GM23248 (cell line): ENCODE measurements at places on chromosomes 1 and 21. TPM values are rescaled to one million over a fixed set of nuclear protein-coding genes. Genes with fewer than 3 reads are reported as not detected.

MANEAL gene
- 0.65 and 1.8 TPM in 2 replicates for total RNA-seq

WDR4 gene
- 8.6 and 13.5 TPM in 2 replicates for total RNA-seq

APOBEC4 gene
- total RNA-seq, result not detected in 2 replicates

IGFN1 gene
- total RNA-seq, result not detected in 2 replicates

CD101 gene
- total RNA-seq, result not detected in 2 replicates

CLCA4 gene
- not detected in 2 replicates for total RNA-seq

LRRC42 gene
- 41.8 and 42.0 TPM in 2 replicates for total RNA-seq

SNRNP40 gene
- 38.7 and 57.6 TPM in 2 replicates for total RNA-seq

TRABD2B gene
- not detected in 2 replicates for total RNA-seq

- DNase-seq, result peak; percentile 11
Measured at GRCh38 chr1:106831511-106831910, 225.0 kb upstream of the PRMT6 start.

DNA sequence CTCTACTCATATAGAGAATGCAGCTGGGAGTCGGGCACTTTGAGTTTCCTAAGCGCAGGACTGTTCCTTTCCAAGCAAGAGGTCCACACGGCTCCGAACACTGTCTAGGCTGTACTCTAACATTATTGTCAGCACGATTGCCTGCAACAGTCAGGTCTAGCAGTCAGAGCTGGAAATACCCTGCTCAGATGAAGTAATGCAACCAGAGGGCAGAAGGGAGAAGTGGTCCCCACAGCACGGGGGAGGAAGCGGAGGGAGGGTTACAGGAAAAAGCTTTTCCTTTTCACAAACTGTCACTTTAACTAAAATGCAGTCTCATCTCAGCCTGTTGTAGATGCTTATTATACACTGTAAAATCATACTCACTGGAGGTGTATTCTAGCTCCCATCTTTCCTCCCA lies 98.9 kb upstream of the SLC44A3 start:
- DNase-seq, result no peak

DNA sequence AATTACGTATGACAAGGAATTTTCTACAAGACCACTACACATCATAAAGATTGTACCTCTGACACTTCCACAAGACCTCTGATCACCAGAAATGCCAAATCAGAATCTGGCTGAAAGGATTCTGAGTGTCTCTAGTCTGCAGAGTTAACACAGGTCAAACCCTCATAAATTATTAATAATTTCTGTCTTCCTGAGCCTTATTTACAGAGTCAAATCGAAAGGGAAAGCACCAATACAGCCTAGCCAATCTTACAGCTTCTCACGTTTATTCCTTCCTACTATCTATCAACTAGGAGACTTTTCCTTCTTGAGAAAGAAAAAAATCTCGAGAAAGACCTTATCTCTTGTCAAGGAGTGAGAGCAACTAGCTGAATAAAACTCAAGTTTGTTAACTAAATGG lies 2151.6 kb downstream of the MRPL39 start:
- no peak for DNase-seq

GRCh38 chr1:90370686-90371447 lies 346.2 kb downstream of the BARHL2 start:
- no peak for DNase-seq

DNA sequence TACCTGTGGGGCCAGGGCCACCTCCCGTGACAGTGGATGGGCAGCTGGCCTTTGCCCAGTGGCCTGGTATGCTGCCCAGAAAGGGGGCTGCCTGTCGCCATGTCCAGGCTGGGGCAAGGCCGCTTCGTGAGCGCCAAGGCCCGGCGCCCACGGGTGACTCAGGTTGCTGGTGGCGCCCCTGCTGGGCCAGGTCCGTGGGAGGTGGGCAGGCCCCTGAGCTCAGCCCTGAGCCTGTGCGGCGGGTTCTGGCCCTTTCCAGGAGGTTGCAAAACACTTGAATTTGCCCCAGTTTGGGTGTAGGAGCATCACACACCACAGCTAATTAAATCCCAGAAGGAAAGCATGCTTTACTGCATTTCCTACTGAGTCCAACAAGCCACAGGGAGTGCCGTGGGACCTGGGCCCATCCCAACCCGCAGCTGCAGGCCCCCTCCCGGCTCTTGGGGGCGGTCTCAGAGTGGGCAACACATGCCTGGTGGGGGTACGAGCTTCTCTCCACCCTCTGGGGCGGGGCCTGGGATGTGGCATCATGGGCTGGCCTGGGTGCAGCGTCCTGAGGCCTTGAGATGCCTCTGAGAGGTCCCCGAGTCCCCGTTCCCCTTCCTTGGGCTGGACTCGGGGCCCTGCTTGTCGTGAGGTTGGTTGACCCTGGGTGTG lies 159.8 kb downstream of the PEX14 start:
- DNase-seq, result peak; percentile 80

DNA sequence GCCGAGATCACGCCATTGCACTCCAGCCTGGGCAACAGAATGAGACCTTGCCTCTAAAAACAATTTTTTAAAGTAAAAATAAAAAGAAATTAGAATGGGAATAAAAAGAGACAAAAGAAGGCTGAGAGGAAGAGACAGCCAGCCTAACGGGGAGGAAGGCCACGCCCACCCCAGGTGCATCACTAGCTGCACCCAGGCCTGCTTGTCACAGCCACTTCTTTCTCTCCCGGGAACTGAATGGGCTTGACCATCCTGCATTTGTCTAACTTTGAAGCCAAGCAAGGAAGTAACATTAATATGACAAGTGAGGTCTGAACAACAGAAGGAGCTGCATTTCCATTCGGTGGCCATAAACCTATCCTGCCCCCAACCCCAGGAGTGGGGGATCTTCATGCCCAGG lies 20.8 kb upstream of the EFNA1 start:
- DNase-seq, result no peak

- DNase-seq, result no peak
Measured at GRCh38 chr1:230463760-230464159, 37.6 kb upstream of the PGBD5 start.

DNA sequence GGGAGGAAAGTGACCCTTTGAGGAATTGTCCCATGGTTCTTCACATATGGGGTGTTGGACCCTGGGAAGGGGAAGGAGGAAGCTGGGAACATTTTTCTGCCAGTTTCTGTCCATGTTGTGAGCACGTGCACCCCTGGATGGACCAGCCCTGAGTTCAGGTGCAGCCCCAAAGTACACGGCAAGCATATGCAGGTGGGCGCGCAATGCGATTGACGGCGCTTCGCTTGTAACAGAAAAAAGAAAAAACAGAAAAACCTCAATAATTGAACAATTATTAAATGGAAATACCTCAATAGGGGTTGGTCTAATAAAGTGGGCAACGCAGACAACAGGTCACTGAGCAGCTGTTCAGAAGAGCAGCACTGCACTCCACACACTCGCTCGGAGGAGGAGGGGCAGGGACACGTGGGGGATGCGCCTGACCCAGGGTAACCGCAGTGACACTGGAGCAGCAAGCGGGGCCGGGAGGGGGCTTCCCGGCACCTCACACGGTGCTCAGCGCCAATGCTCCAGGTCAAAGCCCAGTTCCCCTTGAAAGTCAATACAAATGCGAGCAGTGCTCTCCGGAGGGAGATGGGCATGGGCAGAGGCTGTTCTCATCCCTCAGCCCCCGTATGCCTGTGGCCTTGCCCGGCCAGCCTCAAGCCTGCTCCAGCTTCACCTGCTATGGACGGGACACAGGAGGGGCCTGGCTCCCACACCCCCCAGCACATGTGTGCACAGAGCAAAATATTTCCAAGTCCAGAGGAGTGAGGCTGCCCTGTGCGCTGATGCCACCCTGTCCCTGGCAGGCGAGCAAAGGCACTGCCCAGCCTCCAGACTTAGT lies 6.6 kb upstream of the ACTRT2 start:
- DNase-seq, result no peak

- no peak for DNase-seq
Measured at GRCh38 chr1:60746278-60746791, 336.0 kb upstream of the NFIA start.

DNA sequence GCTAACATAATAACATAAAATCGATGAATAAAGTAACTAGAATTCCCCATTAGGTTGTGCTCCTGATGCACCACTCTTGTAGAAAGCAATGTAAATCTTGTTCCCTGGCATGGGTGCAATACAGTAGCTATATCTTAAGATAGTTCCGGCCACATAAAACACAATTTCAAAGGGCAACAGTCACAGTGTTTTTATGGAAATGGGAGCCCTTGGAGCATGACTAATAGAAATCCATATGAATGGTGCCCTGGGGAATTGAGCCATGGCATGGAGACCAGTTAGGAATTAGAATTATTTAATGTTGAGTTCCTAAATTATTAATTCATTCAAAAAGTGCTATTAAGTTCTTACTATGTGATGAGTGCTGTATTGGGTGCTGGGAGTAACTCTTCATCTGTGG lies 118.7 kb downstream of the KCNK2 start:
- peak; percentile 50 for DNase-seq
